ENCODE measurements at places on chromosomes 13 and 19.

DNA sequence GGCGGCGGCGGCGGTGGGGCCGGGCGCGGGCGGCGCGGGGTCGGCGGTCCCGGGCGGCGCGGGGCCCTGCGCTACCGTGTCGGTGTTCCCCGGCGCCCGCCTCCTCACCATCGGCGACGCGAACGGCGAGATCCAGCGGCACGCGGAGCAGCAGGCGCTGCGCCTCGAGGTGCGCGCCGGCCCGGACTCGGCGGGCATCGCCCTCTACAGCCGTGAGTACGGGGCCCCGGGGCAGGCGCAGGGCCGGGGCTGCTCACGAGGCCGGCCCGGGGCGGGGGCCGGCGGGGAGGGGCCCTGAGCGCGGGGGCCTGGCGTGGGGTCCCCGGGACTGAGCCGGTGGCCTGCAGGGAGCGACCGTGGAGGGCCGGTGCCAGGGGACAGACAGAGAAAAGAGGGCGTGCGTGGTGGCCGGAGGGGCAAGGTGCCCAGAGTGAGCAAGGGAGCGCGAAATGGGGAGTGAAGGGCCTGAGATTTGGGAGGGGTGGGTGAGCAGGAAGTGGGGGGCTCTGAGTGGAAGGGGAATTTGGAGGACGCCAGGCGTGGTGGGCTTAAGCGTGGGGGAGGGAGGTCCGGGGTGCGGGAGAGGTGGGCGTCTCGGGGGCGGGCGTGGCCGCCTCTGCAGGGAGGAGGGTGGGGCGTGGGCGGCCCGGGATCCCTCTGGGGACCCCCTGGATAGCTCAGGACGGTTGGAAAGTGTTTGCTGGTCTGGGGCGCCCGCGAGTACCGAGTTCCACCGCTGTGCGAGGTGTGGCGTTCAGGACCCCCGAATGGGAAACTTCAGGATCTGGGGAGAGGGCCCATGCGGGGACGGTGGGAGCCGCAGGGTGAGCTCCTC is 575 bp downstream of the CARM1 start:
- DNase-seq, result no peak

- DNase-seq, result no peak
Observed at GRCh38 chr13:59842507-59842906, 321.2 kb downstream of the DIAPH3 start.

DNA sequence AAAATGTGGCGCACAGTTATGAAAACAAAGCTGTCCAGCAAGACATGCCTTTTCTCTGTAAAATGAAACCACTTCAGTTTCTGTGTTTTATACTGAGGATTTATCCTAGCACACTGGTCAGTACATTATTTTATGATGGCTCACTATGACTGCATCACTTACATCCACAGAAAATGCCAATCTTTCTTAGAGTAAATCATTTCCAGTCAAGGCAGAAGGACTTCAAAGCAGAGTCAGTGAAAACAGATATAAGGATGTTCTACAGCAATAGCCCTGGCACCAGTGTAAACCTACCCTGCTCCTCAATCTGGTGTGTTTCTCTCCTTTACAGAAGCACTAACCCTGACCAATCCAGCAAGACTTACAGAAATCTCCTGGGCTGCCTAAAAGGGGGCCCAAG is 473.5 kb downstream of the GPC6 start:
- no peak for DNase-seq

DNA sequence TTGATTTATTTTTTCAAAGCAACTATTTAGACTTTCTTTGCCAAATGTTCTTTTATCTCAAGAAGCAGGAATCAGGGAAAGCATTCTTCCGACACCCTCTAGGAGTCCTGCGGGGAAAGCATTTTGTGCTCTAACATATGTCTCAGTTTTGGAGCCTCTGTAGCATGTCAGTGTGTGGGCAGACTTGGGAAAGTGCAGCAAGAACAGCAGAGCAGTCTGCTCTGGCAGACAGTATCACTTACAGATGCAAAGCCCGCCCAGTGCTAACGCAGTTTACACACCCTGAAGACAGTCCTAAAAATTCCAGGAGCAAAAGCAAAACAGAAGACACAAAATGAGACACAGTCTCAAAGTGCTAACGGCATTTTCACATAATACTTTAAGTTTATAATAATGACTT is 393.5 kb downstream of the KLF12 start:
- DNase-seq, result no peak

DNA sequence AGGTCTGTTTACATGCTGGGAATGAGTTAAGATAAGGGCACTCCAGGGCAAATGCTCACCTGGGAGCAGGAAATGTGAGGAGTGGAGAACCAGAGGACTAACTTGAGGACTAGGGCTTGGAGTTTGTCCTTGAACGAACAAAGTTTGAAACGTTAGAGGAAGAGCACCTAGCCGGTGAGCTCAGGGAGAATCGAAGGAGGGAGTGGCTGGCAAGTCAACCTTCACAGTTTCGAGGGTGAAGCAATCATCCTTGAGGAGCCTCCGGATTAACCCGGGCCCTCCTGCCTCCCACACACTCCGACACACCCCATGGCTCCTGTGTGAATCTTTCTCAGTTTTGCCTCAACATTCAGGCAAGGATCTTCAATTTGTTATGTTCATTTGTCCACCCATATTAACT is 58.6 kb downstream of the LMO7 start:
- no peak for DNase-seq

DNA sequence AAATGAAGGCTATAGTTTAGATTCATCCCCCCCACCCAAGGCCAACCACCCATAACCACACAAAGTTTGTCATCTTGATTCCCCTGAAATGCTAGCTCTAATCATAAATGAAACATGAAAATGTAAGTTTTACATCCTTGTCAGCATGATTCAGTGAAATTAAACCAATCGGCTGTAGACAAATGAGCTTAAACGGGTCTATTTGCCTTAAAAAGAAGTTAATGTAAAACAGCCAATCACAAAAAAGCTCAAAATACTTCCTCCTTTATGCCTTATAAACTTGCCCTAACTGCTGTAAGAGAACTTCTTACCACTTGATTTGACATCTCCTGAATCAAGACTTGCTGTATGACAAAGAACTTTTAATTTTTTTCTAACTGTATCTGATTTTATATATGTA is 34.5 kb upstream of the MRI1 start:
- no peak for DNase-seq

DNA sequence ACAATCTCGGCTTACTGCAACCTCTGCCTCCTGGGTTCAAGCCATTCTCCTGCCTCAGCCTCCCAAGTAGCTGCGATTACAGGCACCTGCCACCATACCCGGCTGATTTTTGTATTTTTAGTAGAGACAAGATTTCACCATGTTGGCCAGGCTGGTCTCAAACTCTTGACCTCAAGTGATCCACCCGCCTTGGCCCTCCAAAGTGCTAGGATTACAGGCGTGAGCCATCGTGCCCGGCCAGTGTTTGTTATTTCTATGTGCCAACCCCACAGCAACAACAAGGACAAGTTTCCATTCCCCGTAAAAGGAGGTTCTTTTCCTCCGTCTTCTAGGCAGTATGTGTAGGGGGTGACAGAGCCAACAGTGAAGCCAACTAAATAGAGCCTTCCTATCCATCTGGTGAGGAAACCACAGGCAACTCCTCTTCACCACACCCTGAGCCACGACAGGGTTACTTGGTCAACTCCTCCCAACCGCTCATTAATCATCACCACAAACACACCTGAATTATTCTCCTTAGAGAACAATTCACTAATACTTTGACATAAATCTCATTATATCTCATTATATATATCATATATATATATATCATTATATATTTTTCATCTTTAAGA is 25.5 kb downstream of the FOXO1 start:
- DNase-seq, result no peak

DNA sequence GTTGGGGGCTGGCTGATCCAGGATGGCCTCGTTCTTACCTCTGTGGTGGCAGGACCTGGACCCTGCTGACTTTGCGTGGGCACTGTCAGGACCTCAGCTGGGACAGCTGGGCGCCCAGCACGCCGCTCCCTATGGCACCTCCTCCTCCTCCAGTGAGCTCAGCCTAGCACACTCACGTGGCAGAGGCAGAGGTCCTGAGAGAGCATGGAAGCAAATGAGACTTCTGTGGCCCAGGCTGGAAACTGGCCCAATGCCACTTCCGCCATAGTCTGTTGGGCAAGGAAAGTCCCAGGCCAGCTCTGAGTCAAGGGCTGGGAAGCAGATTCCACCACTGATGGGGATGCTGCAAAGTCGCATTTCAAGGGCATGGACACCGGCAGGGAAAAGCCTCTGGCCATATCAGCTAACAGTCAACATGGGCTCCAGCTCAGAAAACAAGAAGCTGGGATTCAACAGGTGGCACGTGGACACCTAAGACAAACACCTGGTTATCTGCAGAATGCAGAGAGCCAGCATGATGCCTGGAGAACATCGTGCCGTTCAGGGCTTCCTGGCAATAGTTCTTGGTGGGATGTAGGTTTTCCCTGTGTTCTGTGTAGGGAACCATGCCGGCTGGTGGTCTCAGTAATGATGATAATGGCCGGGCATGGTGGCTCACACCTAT is 16.7 kb downstream of the MYBPC2 start:
- no peak for DNase-seq

DNA sequence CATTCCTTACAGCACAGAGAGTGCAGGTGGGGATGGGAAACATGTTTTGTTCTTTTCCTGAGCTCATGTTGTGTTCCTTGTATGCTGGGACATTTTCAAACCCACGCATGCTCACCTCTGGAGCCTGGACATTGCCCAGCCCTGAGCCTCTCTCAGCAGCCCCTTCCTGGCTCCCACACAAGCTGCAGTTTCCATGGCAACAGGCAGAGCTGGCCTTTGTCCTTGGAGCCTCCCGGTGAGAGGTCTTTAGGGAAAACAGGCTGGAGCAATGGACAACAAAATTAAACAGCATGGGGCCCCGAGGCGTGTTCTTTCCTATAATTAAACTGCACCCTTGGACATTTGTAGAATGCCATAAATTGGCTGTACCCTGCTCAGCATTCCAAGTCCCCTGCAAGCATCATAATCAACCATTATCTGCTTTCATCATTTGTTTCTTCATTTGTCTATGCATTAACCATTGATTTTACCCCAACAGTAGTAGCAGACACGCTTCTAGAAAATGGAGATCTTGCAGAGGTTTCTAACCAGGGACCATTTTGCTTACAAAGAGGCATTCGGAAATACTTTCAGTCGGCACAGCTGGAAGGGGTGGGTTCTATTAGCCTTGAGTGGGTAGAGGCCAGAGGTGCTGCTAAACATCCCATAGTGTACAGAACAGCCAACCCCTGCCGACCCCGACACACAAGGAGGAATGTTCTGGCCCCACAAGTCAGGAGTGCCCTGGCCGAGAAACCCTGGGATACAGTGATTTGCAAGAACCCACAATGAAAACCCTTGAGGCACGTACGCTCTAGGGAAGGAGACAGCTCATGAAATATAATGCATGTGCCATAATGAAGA is 133.4 kb upstream of the PEG3 start:
- DNase-seq, result no peak

DNA sequence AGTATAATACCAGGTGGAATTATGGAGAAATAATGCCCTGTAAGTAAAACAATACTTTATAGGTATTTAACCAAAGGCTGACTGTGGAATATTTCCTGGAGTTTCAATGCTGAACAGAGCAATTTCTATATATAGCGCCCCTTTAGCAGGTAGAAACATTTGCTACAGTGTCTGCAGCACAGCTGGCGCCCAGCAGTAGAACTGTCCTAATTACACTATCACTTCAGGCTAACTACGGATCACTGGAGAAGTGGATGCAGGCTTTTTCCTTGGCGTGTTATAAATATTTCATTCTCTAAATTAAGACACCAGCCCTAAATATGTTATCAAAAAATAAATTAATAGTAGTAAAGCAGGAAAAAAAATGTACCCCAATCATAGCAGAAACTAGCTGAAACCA is 3.1 kb downstream of the SHISA2 start:
- no peak for DNase-seq

DNA sequence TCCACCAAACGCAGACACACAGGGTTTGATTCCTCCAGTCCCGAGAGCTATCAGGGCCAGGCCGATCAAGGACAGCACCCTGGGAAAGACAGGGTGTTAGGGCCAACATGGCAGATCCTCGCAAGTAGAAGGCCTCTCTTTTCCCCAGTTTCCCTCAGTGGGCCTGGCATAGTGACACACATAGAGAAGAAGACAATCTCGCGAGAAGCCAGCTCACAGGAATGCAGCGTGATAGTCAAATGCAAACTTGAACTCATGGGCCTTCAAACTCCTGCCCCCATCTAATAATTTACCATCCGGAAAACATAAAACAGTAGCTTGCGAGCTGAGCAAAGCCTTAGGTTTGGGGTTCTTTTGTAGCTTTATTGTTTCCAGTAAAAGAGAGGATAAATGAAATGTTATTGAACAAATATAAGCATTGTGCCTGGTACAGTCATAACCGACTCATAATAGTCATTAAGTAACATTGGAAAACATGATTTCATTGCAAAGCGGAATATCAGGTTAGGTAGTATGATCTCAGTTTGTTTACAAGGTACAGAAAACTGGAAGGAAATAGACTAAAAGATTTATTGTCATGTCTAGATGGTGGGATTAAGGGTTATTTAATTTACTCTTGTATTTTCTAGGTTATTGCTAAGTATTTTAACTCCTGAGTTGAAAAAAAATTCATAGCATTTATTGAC is 30.5 kb downstream of the SLC15A1 start:
- no peak for DNase-seq

- DNase-seq, result no peak
Observed at GRCh38 chr13:48241651-48242050, 8.6 kb downstream of the ITM2B start.

- DNase-seq, result no peak
Observed at GRCh38 chr19:12665671-12666264, 774 bp downstream of the MAN2B1 start.

DNA sequence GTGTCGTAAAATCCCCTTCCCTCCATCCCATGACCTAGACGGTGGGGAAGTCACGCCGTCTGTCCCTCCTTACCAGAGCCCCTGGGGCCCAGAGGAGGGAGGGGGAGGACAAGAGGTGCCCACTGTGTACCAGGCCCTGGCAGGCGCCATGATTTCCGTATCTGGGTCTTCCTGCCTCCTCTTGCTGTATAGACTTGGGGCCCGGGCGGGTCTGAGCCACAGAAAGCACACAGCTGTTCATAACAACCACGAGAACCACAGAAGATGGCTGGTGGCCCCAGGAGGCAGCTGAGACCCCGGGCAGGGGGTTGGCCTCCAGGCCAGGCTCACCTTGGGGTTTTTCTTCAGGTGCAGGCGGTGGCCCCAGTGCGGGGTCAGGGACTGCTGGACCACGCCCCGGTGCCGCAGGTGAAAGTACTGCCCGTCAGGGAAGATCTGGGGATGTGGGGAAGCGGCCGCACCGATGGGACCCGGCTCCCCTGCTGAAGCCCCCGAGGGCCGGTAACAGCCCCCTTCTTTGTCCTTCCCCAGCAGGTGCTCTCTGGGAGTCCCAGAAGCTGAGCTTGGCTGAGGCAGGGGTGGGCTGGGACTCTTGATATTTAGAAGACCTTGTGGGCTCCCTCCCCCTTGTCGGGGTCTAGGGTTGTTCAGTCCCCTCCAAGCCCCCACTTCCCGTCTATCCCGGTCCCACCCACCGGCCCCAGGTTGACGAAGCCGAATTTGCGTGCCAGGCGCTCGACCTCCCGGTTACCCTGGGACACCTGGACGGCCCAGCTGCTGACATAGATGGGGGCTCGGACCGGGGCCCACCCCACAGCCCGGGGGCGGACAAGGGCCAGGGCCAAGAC is 463 bp downstream of the PCSK4 start:
- no peak for DNase-seq
